ENCODE measurements at places on chromosomes 11 and 22.
A peak's percentile ranks its signal among the peaks of the same experiment; 100 is the strongest.

DNA sequence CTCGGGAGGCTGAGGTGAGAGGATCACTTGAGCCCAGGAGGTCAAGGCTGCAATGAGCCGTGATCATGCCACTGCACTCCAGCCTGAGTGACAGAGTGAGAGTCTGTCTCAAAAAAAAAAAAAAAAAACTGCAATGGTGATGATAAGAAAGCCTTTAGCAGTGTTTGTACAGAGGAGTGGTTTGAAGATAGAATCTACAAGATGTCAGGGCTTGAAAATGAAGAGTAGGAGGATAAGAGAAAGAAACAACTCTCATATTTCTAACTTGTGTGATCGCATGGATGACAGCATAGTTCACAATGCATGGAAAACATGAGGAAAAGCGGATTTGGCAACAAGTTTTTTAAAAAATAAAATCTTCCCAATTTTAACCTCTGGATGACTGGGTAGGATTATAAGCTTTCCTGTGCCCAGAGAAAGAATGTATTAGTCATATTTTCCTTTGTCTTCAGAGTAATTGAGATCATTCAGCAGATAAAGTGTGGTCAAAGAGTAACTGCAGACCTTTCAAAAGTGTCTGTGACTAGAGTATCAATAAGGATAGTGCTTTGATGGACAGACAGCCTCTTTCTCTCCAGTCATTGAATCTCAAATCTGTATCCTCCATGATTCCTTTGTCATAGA lies 328.1 kb downstream of the CASP12 start:
- no peaks in the 10 kb centered on the region for H3K4me1 ChIP-seq
- no peaks in the 10 kb centered on the region for H3K27me3 ChIP-seq
- no peak overlapping the region for H3K4me3 ChIP-seq

- DNase-seq = no peak
- H3K27me3 ChIP-seq = peaks cover 2% of the 10 kb centered on the region
- H3K27ac ChIP-seq = no peak overlapping the region
- H3K36me3 ChIP-seq = no peaks in the 10 kb centered on the region
Observed at GRCh38 chr22:28112548-28113043, 193.5 kb upstream of the PITPNB start.

- H3K27me3 ChIP-seq = peaks cover 13% of the 10 kb centered on the region
- H3K4me1 ChIP-seq = peaks cover 11% of the 10 kb centered on the region
- H3K27ac ChIP-seq = no peak overlapping the region
- no peaks in the 10 kb centered on the region for H3K36me3 ChIP-seq
- no peak overlapping the region for H3K4me3 ChIP-seq
Observed at GRCh38 chr11:130396965-130397364, 31.4 kb downstream of the ADAMTS8 start.

GRCh38 chr11:75673977-75674582 lies 5.2 kb upstream of the MAP6 start:
- H3K27ac ChIP-seq = no peak overlapping the region
- peaks cover 18% of the 10 kb centered on the region for H3K27me3 ChIP-seq
- H3K4me1 ChIP-seq = peaks cover 2% of the 10 kb centered on the region
- H3K36me3 ChIP-seq = no peaks in the 10 kb centered on the region
- H3K4me3 ChIP-seq = no peak overlapping the region

DNA sequence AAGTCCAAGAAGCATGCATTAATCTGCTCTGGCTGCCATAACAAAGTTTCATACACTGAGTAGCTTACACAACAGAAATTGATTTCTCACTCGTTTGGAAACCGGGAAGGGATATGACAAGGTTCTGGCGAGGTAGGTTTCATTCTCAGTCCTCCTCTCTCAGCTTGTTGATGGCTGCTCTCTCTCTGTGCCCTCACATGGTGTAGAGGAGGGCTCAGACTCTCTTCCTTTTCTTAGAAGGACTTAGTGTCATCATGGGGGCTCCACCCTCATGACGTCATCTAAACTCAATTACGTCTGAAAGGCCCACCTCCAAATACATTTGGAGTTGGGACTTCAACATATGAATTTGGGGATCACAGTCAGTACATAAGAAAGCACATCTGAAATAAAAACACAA lies 18.6 kb downstream of the GLYATL1 start:
- DNase-seq = no peak
- H3K4me3 ChIP-seq = no peak overlapping the region
- peaks cover 4% of the 10 kb centered on the region for H3K36me3 ChIP-seq
- no peak overlapping the region for H3K27ac ChIP-seq
- H3K4me1 ChIP-seq = peaks cover 2% of the 10 kb centered on the region

GRCh38 chr11:48150213-48150612 lies 66.4 kb upstream of the OR4B1 start:
- H3K36me3 ChIP-seq = peaks cover 81% of the 10 kb centered on the region
- H3K27ac ChIP-seq = no peak overlapping the region
- no peaks in the 10 kb centered on the region for H3K4me1 ChIP-seq
- H3K4me3 ChIP-seq = no peak overlapping the region
- no peaks in the 10 kb centered on the region for H3K27me3 ChIP-seq

DNA sequence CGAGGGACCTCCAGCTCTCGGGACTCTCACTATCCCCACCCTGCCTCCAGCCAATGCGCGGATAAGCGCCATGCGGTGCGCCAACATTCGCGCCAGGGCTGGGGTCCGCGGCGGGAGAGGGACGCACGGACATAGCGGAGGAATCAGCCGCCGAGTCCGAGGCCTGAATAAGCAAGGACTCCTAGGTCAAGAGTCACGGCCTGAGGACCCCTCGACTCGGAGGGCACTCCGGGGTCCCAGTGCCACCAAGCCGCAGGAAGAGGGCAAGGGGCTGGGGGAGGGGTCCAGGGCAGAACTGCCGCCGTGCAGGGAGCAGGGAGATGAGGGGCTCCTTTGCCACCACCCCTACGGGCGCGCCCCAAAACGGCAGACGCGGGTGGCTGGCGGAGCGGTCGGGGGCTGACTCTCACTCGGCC lies 552 bp downstream of the DSCAML1 start:
- H3K4me3 ChIP-seq = peak overlapping the region; percentile 35
- DNase-seq = no peak
- H3K4me1 ChIP-seq = peaks cover 18% of the 10 kb centered on the region
- H3K27me3 ChIP-seq = peaks cover 46% of the 10 kb centered on the region
- no peaks in the 10 kb centered on the region for H3K36me3 ChIP-seq
- H3K27ac ChIP-seq = no peak overlapping the region

DNA sequence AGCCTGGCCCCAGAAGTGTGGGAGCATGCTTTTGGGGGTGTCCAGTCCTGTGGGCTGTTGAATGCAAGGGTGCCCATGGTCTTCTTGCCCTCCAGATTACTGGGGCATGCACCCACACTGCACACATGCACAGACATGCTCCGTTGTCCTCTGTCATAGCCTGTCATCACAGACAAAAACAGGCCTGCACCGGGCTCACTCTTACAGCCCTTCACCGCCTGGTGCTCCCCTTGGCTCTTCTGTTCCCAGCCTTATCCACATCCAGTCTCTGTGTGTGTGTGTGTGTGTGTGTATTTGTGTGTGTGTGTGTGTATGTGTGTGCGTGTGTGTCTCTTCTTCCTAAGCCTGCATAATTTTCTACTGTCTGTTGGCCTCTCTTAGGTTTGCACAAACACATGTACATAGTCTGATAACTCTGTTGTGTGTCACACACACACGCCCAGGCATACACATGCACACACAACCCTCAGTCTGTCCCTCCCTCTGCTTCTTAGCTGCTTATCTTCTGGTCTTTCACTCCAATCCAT lies 23.4 kb upstream of the NECTIN1 start:
- H3K4me1 ChIP-seq = peaks cover 35% of the 10 kb centered on the region
- no peaks in the 10 kb centered on the region for H3K36me3 ChIP-seq
- peak overlapping the region; percentile 94 for H3K27ac ChIP-seq
- peak overlapping the region; percentile 84 for H3K4me3 ChIP-seq
- H3K27me3 ChIP-seq = peaks cover 4% of the 10 kb centered on the region
- no peak for DNase-seq

GRCh38 chr22:46748908-46749675 lies 11.0 kb upstream of the CERK start:
- DNase-seq = no peak
- peaks cover 23% of the 10 kb centered on the region for H3K4me1 ChIP-seq

- no peaks in the 10 kb centered on the region for H3K36me3 ChIP-seq
- no peak overlapping the region for H3K27ac ChIP-seq
- DNase-seq = peak; percentile 48
Observed at GRCh38 chr11:46315033-46315738, 32.1 kb upstream of the DGKZ start.

- no peak for DNase-seq
- no peak overlapping the region for H3K4me3 ChIP-seq
- H3K27me3 ChIP-seq = peaks cover 10% of the 10 kb centered on the region
- H3K27ac ChIP-seq = no peak overlapping the region
- no peaks in the 10 kb centered on the region for H3K4me1 ChIP-seq
Observed at GRCh38 chr11:120280600-120281051, 40.7 kb downstream of the POU2F3 start.

DNA sequence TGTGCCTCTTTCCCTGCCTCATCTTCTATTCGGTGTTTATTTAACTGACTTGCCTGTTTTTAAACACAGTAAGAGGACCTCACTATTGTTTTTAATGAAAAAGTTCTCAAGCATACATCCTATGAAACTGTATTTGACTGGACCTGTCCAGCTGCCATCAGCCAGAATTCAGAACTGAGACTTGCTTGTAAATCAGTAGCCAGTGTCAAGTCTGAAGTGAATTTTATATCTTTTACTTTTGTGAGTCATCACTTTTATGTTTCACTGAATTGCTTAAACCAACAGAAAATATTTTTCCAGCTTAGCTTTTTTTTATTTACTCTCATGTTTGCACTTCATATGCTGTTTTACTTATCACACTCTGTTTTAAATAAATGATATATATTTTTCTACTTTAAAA lies 88.3 kb downstream of the LUZP2 start:
- DNase-seq = no peak
- H3K4me3 ChIP-seq = no peak overlapping the region
- H3K36me3 ChIP-seq = no peaks in the 10 kb centered on the region
- no peaks in the 10 kb centered on the region for H3K27me3 ChIP-seq
- H3K27ac ChIP-seq = no peak overlapping the region

All from activated B cell treated with CpG ODN at 0.5 μM for 24 hours (primary cell).